ENCODE measurements at places on chromosomes 6 and 20.

GRCh38 chr20:37392441-37393195 lies 46.7 kb downstream of the SRC start:
- DNase-seq = no peak

- no peak for DNase-seq
Observed at GRCh38 chr20:40010483-40010882, 678.6 kb downstream of the MAFB start.

- no peak for DNase-seq
Observed at GRCh38 chr20:38779247-38780097, 26.0 kb upstream of the PPP1R16B start.

GRCh38 chr6:144997996-144998395 lies 712.9 kb downstream of the UTRN start:
- DNase-seq = no peak

GRCh38 chr6:130694606-130695005 lies 132.6 kb upstream of the SMLR1 start:
- DNase-seq = no peak

DNA sequence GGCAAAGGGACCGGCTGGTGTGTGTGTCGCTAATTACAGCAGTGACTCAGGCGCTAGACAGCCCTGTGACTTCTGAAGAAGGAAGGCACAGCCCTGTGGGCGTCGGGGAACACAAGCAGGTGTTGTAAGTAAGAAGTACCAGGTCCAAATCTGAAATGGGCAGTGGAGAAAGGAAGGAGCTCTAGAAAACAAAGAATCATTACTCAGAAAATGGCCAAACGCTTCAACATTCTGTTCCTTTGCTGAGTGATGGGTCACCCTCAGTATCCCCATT lies 106.8 kb downstream of the PXDC1 start:
- DNase-seq = no peak

- no peak for DNase-seq
Observed at GRCh38 chr6:10554826-10555225, 33.7 kb downstream of the GCNT2 start.

DNA sequence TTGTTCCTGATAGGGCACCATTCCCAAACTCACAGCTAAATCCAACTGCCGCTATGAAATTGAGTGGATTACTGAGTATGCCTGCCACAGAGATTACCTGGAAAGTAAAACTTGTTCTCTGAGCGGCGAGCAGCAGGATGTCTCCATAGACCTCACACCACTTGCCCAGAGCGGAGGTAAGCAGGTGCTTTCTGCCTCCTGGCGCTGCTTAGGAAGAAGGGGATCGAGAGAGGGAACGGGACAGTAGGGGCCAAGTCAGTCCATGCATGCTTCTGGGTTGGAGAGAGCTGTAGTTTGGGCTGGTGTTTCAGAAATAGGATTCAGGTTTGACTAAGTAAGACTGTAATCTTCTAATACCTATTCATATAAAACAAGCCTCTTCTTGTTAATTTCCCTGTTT lies 63.7 kb downstream of the IGF2R start:
- DNase-seq = no peak

- peak; percentile 47 for DNase-seq
Observed at GRCh38 chr20:25532971-25533391, 52.4 kb downstream of the NINL start.

- no peak for DNase-seq
Observed at GRCh38 chr20:33030076-33030475, 1.4 kb upstream of the BPIFB6 start.

DNA sequence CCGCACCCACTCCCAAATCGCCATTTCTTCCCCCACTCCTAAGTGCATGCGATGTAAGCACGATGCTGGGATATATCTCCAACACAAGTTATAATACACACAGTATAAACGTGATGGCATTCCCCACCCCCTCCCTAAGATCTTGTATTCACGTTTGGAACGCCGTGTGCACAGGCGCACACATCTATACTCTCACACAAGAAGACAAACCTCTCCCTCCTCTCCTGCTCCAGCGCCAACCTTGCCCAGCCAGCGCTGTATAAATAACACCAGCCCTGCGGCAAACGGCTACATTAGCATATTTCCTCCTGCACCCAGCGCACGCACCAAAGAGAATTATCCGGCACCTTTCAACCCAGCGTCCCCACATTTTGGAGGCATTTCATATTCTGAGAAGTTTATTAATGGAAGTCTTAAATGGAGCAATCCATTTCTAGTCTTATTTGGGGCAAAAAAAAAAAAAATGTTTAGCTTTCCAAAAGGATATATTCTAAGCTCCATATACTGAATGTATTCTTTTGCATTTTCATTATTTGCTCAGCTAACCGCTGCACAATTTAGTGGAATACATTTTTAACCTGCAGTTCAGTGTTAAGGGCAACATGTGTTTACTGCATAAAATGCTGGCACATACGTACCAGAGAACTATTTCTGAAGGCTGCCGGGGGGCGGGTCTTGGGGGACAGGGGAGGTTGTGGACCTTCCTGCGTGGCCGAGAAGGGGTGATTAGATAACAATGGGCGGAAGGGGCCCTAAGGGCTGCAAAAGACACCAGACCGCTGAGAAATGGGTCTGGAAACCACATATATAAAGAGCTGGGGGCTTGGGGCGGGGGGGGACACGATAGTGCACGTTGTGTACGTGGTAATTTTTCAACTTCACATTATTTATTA lies 1.1 kb upstream of the SLC22A23 start:
- peak; percentile 29 for DNase-seq

DNA sequence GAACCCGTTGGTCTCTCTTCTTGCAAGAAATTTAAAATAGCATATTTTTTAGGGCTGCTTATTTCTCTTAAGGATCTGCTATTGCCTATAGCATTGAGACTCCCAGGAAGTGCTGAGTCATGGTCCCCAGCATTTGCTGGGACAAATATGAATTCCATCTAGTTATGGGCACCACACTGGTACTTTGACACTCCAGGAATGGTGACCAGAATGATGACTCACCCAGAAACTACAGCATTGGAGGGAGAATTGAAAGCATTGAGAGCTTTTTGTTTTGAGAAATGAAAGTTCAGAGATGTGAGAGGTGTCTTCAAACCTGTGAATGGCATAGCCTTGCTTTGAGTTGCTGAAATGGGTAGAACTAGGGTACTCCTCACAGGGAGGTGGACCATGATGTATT lies 699.7 kb downstream of the DHX35 start:
- DNase-seq = peak; percentile 56

GRCh38 chr6:29762781-29763214 lies 39.6 kb downstream of the HLA-F start:
- no peak for DNase-seq

DNA sequence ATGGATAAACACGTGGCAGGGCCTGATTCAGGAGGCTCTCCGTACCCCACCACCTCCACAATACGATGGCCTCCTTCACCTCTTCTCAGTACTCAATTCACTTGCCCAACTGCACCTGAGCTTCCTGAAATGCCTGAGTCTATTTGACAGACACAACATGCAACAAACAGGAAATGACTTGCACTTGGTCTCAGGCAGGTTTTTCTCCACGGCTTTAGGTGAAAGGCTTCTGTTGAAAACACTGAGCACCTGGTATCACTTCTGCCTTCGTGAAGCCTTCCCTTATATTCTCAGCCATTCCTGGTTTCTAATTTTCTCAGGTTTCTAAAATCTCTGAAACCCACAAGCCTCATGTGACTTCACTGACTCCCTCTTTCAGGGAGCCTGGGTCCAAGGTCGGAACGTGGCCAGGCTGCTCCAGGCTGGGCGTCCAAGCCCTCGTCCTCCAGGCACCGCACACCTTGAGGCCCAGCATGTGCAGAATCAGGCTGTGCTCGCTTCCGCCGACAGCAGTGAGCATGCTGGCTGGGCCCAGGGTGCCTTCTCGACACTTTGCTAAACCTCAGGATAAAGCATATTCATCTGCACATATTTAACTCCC lies 34.7 kb downstream of the TAF4 start:
- no peak for DNase-seq

GRCh38 chr6:84764332-84765049 lies at the start of gene TBX18:
TBX18 (minus strand) TSS chr6:84764598; CDS start chr6:84764181, 417 bp downstream.
- DNase-seq = peak; percentile 99

DNA sequence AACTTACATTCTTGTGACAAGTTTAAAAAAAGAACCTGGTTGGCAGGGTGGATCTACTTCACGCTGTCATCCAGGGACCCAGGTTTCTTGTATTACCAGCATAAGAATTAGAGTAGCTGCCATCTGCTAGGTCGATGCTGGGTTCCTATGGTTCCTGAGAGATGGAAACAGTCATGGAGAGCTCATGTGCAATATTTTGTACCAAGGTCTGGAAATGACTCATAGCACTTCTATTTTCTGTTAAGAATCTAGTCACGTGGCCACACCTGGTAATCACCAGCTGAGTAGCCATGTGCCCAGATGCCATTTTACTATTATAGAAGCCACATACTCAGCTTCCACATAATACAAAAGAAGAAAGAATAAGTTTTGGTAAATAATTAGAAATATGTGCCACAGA lies 171.3 kb downstream of the CD83 start:
- DNase-seq = no peak

- DNase-seq = no peak
Observed at GRCh38 chr6:165663736-165664558, 906 bp upstream of the PDE10A start.

GRCh38 chr20:63900413-63900812 lies 5.5 kb downstream of the DNAJC5 start:
- DNase-seq = no peak

DNA sequence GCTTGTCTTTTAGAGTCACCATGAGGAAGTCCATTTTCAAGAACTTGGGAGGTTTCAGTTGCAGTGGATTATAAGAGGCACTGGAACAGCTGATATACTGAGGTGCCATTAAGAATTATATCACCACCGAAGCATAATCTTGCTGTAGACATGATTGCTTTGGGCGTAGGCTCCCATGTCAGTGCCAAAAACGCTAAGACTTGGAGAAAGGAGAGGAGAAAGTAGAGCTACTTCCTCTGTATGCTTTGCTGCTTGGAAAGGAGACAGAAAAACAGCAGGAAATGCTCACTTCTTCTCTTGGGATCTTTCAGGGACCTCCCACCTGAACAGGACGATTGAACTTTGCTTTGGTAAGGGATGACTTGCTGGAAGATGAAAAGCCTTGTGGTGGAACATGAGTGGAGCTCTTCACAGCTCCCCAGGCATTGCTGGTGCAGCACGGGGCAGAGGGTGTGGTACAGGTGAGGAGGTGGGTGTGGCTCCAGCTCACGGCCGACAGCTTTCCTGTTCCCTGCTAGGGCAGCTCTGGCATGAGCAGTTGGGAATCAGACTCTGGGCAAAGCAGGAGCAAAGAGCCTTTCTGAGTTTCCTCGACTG lies 190.4 kb upstream of the JAG1 start:
- no peak for DNase-seq

DNA sequence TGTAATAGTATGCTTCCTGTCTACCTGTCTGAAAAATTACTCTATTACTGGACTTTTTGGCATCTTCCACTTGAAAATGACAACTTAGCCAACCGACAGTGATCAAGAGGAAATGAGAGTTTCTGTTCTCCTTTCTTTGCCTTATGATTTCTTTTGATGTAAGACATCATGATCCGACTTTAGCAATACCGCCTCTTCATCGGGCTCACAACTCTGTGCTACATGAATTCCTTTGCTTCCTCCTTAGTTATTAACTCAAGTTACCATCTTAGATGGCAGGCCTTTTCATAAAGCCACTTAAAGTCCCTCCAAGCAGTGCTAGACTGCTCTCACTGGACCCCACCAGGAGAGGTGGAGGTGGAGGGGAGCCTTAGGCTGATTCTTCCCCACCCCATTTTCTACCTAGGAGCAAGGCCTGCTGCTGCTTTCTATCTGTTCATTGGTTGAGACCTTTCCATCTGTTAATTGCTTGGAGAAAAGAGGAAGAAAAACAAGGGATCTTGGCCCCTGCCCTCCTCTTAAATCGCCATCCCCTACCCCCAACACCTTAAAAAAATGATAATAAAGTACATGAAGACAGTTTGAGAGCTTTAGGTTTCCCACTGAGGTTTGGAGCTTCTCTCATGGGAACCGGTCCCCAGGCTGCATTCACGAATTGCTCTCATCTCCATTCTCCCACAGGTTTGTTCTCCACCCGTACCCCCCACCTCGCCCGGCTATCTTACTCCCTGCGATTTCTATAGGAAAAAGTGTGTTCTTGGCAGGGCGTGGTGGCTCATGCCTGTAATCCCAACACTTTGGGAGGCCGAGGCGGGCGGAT lies 21.6 kb upstream of the MCM3 start:
- no peak for DNase-seq

DNA sequence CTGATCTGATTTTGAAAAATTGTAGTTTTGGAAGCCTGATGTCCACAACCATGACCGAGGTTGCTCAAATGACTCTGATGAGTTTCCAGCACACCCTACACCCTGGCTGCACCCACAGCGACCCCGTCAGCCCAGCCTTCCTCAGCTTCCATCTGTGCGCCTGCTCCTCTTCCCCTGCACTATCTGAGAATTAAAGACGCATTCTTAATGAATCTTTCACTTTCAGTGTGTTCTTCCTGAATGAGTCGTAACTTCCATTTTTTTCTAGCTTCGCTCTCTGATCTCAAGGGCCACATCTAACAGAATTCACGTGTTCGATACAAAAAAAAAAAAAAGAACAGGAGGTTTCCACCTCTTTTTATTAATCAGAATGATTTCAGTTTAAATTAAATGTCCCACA lies 21.3 kb upstream of the RREB1 start:
- DNase-seq = peak; percentile 29

DNA sequence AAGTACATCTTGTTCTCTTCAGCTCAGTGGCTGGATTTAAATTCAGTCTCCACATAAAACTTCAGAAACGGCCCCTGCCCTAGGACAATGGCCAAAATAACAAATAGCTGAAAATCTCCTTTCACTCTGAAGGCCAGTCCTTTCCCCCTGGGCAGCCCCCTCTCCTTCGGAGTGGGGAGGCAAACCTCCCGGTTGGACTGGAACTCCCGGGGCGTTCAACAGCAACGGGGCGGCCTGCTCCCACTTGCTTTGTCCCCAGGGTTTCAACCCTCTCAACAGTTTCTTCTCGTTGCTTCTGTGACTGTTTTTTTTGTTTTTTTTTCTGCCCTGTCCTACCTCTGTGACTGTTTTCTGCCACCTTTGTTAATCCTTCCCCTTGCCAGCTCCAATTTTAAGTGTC lies 102.6 kb upstream of the DUSP22 start:
- no peak for DNase-seq

DNA sequence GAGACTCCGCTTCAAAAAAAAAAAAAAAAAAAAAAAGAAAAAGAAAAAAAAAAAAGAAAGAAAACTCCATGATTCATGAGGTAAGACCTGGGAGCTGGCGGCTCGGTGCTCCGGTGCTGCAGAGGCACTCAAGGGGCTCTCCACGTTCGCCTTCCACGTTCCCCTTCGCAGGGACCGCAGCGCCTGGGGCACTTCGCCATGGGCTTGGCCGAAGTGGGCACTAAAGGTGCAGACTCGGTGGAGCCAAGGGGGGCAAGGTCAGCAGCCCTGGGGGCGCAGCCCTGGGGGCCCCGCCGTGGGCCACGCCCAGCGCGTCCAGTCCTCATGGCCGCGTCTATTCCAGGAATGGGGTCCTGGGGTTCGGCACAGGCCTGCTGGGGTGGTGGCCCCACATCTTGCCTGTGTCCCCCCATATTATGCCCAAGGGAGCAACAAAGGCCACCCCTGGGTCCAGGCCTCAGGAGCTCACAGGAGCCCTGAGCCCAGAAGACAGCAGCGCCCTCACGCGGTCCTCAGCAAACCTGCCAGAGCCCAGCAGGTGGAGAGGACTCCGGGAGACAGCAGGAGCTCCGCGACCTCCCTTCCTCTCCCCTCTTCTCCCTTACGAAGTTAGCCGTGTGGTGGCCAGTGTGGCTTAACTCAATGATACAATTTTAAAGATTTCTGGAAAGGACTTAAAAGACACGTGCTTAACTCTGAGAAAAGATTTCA lies 21.9 kb downstream of the ZBTB46 start:
- no peak for DNase-seq
